Ascending aorta (tissue), 2 donors: ENCODE measurements at places on chromosomes 13 and 19.
A peak's percentile ranks its signal among the peaks of the same experiment; 100 is the strongest.

GRCh38 chr13:87907202-87907601 is 236.0 kb downstream of the SLITRK5 start:
- no peaks in the 10 kb centered on the region for H3K4me1 ChIP-seq
- H3K27me3 ChIP-seq, result no peaks in the 10 kb centered on the region
- H3K27ac ChIP-seq, result no peak overlapping the region

- H3K4me1 ChIP-seq, result no peaks in the 10 kb centered on the region
- H3K27me3 ChIP-seq, result no peaks in the 10 kb centered on the region
- peak; percentile 52 for DNase-seq
- H3K4me3 ChIP-seq, result no peak overlapping the region
Measured at GRCh38 chr19:51698296-51698695, 5.2 kb downstream of the SPACA6 start.

GRCh38 chr19:1825909-1826556 is 14.0 kb upstream of the ATP8B3 start:
- no peaks in the 10 kb centered on the region for H3K4me1 ChIP-seq
- no peaks in the 10 kb centered on the region for H3K27me3 ChIP-seq
- H3K27ac ChIP-seq, result no peak overlapping the region
- H3K36me3 ChIP-seq, result peaks cover 74% of the 10 kb centered on the region
- H3K4me3 ChIP-seq, result no peak overlapping the region
- DNase-seq, result no peak

- no peak for DNase-seq
- no peaks in the 10 kb centered on the region for H3K36me3 ChIP-seq
- H3K4me3 ChIP-seq, result no peak overlapping the region
- H3K27me3 ChIP-seq, result peaks cover 5% of the 10 kb centered on the region
- H3K4me1 ChIP-seq, result no peaks in the 10 kb centered on the region
Measured at GRCh38 chr19:47436712-47437401, 17.5 kb upstream of the MEIS3 start.

DNA sequence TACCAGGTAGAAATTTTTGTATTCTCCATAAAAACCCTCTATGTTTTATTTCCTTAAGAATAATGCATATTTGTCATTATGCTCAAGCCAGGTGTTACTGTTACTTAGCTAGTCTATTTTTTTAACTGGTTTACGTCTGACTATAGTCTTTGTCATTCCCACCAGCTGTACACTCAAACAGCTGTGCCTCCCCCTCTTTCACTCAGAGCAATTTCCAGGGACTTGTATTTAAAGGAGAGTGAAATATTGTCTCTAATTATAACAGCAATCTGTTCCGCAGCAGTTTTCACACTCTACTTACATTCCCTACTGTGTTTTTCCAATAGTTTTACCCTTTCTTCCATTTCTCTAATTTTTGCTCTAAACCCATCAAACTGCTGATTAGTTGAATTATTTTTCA is 813.6 kb upstream of the MIR17HG start:
- DNase-seq, result no peak
- H3K4me3 ChIP-seq, result no peak overlapping the region
- no peaks in the 10 kb centered on the region for H3K36me3 ChIP-seq

DNA sequence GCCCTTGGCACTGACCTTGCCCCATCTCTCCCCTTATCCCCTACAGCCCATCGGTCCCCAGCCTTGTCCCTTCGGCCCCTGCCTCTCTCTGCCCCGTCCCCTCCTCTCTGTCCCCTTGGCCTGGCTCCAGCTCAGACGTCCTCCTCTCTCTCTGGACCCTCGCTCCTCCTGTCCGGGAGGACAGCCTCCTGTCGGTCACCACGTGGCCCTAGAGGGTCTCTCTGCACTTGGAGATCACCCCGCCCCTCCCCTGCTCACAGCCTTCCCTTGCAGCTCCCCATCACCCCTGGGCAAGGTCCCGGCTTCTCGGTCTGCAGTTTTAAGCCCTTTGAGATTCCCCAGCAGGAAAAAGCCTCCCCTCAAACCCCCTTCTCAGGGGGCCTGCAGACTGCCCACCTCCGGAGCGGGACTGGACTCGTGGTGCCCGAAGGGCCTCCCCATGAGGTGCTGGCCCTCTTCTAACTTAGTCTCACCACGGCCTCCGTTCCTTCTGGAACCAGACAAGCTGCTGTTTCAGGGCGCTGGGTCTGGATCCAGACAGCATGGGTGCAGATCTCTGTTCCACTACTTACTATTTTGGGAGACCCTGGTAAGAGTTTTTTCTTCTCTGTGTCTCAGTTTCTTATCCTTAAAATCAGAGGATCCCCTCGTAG is 3.3 kb upstream of the KLK15 start:
- H3K36me3 ChIP-seq, result no peaks in the 10 kb centered on the region
- no peaks in the 10 kb centered on the region for H3K27me3 ChIP-seq
- no peak overlapping the region for H3K27ac ChIP-seq
- no peaks in the 10 kb centered on the region for H3K4me1 ChIP-seq

- H3K4me1 ChIP-seq, result no peaks in the 10 kb centered on the region
- no peak overlapping the region for H3K27ac ChIP-seq
- H3K27me3 ChIP-seq, result no peaks in the 10 kb centered on the region
- no peaks in the 10 kb centered on the region for H3K36me3 ChIP-seq
- no peak overlapping the region for H3K4me3 ChIP-seq
Measured at GRCh38 chr13:37775871-37776270, 93.7 kb downstream of the TRPC4 start.

DNA sequence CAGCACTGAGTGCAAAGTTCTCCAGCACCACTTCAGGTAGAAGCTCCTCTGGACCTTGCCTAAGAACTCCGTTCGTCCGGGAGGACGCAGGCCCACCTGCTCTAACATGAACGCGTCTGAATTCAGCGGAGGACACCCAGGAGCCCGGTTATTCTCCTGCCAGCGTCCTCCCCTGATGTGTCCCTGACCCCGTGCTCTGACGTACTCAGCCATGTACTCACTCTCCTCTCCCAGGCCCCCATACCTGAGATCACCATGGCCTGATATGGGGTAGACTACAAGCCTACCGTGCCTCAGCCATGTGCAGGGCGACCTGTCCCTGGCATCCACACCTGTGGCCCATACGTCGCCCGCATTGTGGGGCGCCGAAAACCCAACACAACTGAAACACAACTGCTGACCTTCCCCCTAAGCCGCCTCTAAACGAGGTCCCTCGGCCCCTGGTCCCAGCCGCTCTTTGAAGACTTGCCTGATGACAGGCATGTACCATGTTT is 744 bp upstream of the ZNF584 start:
- DNase-seq, result no peak
- H3K27ac ChIP-seq, result peak overlapping the region; percentile 93
- H3K27me3 ChIP-seq, result no peaks in the 10 kb centered on the region
- no peaks in the 10 kb centered on the region for H3K36me3 ChIP-seq
- peak overlapping the region; percentile 97 for H3K4me3 ChIP-seq

- H3K36me3 ChIP-seq, result peaks cover 7% of the 10 kb centered on the region
- no peaks in the 10 kb centered on the region for H3K27me3 ChIP-seq
- H3K4me1 ChIP-seq, result no peaks in the 10 kb centered on the region
Measured at GRCh38 chr13:25276748-25277147, 10.5 kb downstream of the MTMR6 start.

DNA sequence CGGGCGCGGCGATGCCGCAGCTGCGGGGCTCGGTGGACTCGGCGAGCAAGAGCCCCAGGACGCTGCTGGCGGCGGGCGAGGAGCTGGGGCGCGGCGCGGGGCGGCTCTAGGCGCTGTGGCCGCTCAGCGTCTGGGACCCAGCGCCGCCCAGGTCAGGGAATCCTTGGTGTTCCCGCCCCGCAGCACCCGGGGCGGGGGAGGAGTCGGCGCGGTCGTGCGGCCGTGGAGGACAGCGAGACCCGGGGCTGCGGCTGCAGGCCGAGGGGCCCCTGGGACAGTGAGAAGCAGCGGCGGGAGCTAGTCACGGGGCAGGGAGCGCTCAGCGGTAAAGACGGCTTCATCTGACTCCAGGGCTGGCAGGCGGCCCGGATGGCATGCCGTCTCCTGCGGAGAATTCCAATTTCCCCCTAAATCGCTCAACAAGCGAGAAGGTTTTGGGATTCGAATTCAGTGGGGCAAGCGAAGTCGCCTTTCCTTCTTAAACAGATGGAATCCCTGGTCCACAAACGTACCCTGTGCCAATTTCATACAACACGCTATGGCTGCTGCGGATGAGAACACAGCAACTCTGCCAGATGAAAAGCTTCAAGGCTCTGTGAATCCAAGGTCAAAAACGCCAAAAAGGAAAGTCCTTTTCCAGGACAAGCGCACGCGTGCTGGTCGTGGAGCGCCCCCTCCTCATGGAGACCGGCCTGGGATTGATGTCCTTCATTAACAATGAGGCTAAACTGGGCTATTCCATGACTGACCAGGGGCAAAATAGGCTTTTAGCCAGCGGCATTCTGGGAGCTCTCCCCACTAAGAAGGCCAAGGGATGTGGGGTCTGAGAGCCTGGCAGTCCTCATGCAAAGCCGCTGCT is 4.2 kb upstream of the ZSCAN4 start:
- no peaks in the 10 kb centered on the region for H3K36me3 ChIP-seq
- DNase-seq, result no peak
- H3K4me1 ChIP-seq, result no peaks in the 10 kb centered on the region
- peak overlapping the region; percentile 49 for H3K27ac ChIP-seq

DNA sequence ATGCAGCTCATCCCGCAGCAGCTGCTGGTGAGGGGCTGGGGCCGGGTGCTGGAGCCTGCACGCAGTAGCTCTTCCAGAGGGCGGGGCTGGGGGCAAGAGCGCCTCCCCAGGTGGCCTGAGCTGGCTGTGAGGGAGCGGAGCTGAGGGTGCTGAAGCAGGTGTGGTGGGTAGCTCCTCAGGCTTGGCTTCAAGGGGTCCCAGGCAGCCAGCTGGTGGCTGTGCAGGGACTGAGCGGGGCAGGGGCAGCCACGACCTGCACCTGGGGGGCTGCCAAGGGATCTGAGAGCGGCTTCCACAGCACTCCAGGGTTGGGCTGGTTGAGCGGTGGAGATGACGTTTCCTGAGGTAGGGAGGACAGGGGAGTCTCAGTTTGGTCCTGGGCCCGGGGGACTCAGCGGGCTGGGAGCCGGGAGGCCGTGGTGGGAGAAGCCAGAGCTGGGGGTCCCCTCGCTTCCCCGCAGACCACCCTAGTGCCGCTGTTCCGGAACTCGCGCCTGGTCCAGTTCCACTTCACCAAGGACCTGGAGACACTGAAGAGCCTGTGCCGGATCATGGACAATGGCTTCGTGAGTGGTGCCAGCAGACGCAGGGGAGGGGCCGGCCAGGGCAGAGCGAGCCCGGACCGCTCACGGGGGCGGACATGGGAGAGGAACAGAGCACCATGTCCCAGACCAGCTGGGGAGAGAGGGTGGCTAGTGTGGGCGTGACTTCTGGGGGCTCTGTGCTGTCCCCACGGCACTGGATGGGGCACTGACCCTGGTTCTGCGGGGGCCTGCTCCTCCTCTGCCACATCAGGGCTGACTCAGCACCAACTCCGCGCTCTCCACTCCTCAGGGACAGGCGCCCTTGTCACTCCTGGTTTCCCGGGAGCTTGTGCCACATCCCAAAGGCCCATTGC is 7.4 kb downstream of the PTOV1 start:
- H3K36me3 ChIP-seq, result peaks cover 85% of the 10 kb centered on the region
- H3K4me1 ChIP-seq, result no peaks in the 10 kb centered on the region
- H3K4me3 ChIP-seq, result no peak overlapping the region
- DNase-seq, result no peak
- no peak overlapping the region for H3K27ac ChIP-seq

DNA sequence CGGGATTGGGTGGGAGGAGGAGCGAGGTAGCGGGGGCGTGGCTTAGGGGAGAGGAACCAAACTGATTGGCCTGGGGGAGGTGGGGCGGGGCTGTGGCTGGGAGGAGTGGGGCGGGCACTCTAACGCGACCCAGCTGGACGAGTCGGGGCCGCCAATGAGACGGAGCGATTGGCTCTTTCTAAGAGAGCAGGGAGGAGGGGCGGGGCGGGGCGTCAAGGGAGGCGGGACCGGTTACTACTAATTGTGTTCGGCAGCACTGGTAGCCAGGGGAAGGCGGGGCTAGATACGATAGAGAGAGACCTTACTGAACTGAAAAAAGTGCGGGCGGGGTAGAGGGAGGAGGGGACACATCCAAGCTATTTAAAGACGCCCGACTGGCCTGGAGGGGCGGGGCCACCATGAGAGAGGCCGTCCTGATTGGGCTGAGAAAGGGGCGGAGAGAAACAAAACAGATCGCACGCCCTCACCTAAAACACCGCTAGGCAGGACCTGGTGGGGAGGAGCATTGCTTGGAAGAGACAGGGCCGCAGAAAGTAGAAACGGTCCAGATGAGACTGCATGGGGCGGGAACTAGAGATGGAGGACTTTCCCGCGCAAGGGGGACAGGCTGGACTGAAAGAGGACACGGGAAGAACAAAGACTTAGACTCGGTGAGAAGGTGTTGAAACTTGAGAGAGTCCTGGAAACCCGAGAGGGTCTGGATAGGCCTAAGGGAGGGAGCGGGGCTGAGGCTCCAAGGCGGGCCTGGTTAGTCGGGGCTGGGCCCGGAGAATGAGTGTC is at the start of gene KCNC3:
KCNC3 (minus strand) TSS at position 232 of the 780 bp plus-strand sequence. CDS start 295 bp downstream, outside the sequence.
- H3K27ac ChIP-seq, result peak within 1 kb of the TSS; percentile 25
- peak within 1 kb of the TSS; percentile 40 for H3K4me3 ChIP-seq
- no peaks in the 10 kb centered on the region for H3K27me3 ChIP-seq
- peak; percentile 99 for DNase-seq

DNA sequence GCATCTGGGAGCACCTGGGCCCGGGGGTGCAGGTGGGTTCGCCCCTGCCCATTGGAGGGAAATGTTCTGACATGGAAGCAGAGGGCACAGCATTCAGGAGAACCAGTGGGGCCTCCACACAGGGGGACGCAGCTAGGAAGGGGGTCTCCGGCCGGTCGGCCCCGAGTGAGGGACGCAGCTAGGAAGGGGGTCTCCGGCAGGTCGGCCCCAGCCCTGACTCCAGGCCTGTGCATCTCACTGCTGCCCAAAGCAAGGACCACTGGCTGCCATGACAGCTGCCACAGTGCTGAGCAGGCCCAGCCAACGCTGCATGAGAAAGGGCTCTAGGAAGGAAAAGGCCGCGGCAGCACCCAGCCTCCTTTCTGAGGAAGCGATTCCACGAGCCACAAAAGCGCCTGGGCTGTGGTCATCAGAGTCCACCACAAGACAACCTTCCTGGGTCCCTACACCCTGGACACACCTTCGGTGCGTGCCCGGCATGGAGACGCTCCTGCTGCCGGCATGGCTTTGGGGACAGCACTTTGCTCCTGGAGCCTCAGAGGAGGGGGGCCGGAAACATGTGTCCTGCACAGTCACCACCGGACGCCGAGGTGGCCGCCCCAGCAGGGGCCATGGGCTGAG is 9.7 kb downstream of the RASA3 start:
- H3K4me3 ChIP-seq, result no peak overlapping the region
- no peaks in the 10 kb centered on the region for H3K27me3 ChIP-seq
- peak; percentile 60 for DNase-seq
- H3K4me1 ChIP-seq, result peaks cover 22% of the 10 kb centered on the region

DNA sequence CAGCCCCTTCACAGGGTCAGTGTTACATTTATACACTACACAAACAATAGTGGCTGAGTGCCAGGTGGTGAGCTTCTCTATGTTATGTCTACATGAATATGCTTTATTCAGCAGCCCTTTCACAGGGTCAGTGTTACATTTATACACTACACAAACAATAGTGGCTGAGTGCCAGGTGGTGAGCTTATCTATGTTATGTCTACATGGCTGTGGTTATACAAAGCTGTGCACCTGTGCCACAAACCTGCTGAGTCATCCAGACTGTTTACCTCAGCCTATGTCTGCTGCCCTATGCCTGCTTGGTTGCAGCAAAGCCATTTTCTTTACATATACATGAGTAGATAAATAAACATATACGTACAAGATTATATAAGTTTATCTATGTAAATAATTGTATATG is 76.5 kb downstream of the ZNF726 start:
- no peak overlapping the region for H3K27ac ChIP-seq
- H3K4me3 ChIP-seq, result no peak overlapping the region
- no peaks in the 10 kb centered on the region for H3K4me1 ChIP-seq
- no peak for DNase-seq
- H3K36me3 ChIP-seq, result no peaks in the 10 kb centered on the region
